Stimulated activated CD4-positive, alpha-beta T cell treated with anti-CD3 and anti-CD28 coated beads, Interleukin-4, amount 100 ng/mL, for 1 hour (primary cell): ENCODE measurements at places on chromosomes 7 and 10.

GRCh38 chr7:12456506-12456905 lies 52.8 kb upstream of the VWDE start:
- DNase-seq, result no peak

GRCh38 chr10:126373972-126374371 lies 14.3 kb downstream of the ADAM12 start:
- DNase-seq, result no peak

- no peak for DNase-seq
Measured at GRCh38 chr7:117172283-117172682, 150.6 kb downstream of the WNT2 start.

DNA sequence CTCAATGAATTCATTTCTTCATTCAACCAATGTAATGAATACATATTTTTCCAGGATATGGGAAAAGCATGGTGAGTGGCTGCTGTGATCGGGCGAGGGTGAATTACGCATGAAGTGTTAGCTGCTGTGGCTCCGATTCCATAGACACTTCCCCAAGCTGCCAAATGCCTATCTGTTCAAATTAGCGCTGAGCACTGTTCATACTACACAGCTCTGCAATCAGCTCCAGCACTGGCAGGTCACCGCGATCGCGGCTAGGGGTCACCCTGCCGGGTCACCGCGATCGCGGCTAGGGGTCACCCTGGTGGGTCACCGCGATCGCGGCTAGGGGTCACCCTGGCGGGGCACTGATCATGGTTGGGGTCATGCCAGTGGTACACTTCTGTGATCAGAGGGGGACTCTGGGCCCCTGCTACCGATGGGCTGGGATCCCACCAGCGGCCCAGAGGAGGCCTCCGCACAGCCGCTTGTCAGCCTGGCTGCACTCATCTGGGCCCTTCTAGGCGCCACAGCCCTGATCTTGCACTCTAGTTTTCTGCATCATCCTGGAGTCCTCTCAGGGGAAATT lies 49.3 kb downstream of the JAKMIP3 start:
- no peak for DNase-seq

GRCh38 chr10:103794996-103795395 lies 60.4 kb downstream of the SH3PXD2A start:
- DNase-seq, result no peak

GRCh38 chr10:132636358-132636757 lies 98.8 kb downstream of the INPP5A start:
- no peak for DNase-seq

DNA sequence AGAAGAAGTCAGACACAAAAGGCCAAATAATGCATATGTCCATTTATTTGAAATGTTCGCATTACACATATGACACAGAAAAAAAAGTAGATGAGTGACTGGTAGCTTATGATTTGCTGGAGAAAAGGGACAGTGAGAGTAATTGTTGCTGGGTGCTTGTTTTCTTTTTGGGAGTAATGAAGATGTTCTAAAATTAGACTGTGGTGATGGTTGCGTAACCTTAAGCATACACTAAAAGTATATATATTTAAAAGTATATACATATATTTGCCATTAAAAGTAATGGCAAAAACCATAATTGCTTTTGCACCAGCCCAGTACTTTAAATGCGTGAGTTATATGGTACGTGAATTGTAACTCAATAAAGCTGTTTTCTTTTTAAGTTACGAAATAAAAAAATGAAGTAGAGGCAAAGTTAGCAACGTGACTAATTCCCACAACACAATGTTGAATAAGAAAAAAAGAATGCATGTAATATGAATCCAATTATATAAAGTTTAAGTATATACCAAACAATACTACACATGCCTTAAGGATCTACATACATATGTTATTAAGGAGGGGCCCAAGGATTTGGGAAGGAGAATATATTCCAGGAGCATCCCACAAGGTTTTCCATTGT lies 360.4 kb upstream of the CELF2 start:
- DNase-seq, result no peak

- DNase-seq, result no peak
Measured at GRCh38 chr10:91614225-91614624, 18.6 kb downstream of the PPP1R3C start.

DNA sequence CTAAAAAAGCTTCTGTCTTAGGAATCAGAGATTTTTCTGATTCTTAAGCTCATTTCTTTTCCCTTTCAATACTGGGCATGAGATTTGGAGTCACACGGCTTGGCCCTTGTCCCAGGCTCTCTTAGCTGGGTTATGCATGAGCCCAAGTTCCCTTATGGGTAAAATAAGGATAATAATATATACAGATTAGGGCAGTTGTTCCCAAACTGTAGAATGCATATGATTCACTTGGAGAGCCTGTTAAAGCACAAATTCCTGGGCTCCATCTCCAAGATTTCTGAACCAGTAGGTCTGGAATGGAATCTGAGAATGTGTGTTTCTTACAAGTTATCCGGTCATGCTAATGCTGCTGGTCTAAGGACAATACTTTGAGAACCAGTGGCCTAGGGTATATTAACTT lies 154.0 kb downstream of the REEP3 start:
- no peak for DNase-seq

GRCh38 chr10:74373059-74373458 lies 222.0 kb downstream of the ADK start:
- no peak for DNase-seq

GRCh38 chr7:112770051-112770450 lies 20.1 kb downstream of the TMEM168 start:
- DNase-seq, result no peak

DNA sequence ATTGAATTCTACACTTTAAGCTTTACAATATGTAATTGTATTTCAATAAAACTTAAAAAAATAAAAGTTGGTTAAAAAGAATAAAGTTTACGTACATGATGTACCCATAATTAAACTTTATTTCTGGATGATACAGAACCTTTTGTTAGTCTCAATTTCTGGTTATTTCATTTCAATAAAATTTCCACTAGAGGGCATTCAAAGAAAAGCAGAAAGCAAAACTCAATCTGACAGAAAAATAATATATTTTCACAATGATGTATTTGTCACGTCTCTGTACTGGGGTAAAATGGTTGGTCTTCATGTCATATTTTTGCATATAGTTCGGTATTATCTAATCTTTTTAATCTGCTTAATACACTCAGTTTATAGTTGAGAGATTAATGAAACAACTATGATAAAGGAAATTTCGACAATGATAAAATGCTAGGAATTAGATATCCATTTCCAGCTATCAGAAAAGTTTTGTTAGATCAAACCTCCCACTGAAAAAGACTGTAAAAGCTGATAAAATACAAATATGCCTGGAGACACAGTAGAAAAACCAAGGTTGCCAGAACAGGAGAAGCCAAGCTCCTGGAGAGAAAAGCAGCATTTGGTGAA lies 27.4 kb downstream of the ASZ1 start:
- no peak for DNase-seq
